ENCODE measurements at places on chromosomes 6 and 20.

DNA sequence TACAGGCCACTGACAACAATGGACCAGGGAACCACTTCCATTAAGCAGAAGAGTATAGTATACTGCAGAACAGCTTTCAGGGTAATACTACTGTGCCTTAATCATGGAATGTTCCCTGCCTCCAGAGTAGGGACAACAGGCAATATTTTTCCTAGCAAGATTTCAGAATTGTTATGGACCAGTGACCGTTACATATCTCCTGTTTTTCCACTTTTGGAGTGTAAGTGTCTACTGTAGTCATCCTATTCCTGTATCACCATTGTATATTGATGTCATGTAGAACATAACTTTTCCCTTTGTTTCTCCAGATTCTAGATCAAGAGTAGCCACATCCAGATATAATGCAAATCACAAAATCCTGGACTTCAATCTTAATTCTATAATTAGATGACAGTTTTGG, 1.9 kb upstream of the GJE1 start:
- DNase-seq: no peak

GRCh38 chr6:116764961-116765841, at the start of gene FAM162B:
TSS of gene FAM162B (minus strand) at chr6:116765719. CDS start at chr6:116765576, 143 bp downstream.
- no peak for DNase-seq

GRCh38 chr6:55496201-55496600, 82.8 kb downstream of the HMGCLL1 start:
- DNase-seq: no peak

DNA sequence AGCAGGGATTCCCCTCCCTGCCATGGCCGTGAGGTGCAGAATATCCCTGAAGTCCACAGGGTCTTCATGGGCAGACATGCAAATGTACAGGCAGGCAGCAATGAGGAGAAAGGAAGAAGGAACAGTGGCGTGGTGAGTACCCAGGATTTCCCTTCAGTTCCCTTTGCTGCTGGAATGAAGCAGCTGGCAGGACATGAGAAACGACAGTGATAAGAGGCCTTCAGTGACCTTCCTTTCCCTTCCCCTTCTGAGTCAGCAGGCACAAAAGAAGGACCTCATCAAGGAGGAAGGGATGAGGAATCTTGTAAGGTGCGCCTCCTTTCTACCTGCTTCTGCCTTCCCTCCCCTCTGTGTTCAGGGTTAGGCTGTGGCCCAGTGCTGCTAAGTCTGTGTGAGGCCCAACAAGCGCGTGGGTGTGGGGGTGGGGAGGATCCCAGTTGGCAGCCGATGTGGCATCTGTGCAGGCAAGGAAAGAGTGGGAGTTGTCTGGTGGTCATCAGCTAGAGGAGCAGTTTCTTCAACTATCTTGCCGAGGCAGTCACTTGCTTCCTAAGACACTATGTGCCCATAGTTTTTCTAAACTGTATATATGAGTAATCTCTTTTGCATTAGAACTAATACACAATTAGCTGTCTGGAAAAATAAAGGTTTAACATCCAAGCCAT, 29.5 kb upstream of the FBXO9 start:
- DNase-seq: no peak

DNA sequence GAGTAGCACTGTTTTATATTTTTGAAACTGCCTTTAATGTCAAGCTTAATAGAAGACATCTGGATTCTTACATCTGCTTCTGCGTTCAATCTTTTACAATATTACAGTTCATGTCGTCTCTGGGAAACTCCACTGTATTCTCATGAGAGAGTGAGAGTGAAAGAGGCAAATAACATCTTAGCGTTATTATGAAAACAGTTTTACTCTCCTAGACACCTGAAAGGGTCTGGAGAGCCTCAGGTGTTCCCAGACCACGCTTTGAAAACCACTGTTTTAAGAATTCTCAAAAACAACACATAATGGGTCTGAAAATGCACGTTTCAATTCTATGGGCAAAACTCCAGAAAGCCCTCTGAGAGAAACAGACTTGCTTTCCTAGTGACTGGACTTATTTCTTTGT, 63.3 kb downstream of the ARHGAP18 start:
- DNase-seq: no peak

- DNase-seq: peak; percentile 34
These were observed 434.7 kb downstream of the BCKDHB start for GRCh38 chr6:80541181-80541580.

DNA sequence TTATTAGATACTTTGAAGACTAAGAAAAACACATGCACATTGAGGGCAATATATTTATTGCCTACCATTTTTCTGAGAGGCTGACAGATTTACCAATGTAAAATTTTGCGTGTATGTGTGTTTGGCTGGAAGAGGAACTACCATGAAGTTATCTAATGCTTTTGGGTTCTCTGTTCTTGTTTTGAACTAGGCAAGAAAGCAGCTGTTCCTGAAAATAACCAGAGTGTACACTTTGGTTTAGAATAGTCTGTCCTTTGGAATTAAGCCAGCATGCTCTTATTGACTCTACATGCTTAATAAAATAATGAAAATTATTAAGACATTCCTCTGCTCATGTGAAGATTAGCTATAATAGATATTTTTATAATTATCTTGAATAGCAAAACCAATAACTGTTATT, 129.2 kb downstream of the MYB start:
- no peak for DNase-seq

DNA sequence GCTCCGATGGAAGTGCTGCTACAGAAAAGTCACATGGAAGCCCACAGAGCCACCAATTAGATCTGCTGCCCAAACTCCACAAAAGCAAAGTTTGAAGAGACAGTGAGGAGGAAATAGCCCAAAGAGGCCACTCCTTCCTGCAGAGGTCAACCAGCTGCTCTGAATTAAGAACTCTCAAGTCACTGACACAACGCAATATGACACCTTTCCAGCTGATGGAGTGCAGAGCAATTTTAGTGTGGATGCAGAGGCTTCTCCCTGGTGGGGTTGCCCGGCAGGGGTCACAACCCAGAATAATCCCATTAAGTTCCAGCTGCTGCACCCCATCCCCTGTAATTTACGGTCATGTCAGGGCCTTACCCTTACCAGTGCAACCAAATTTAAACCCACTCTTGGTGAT, 361.9 kb upstream of the JARID2 start:
- DNase-seq: no peak

GRCh38 chr6:26225848-26226578, 138.8 kb downstream of the HFE start:
- no peak for DNase-seq

DNA sequence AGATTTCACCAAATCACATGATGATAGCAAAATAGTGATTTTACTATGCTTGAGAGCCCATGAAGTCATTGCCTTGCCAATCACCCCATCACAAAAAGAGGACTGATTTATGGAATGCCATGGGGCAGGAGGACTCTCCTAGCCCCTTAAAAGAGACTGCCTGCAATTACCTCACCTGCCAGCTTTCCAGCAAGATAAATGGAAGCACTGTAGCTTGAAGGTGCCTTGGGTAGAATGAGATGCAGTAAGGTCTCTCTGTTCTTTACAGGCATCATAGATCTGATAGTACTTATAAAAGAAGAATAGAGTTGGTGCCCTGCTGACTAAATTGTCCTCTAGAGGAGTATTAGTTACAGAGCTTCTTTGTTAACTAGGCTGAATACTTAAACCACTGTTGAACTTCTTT, 242.3 kb downstream of the TMEM242 start:
- no peak for DNase-seq

- no peak for DNase-seq
These were observed at the start of gene OOEP for GRCh38 chr6:73369563-73369962. TSS of gene OOEP (minus strand) at chr6:73369897. CDS start at chr6:73369792, 105 bp downstream.

DNA sequence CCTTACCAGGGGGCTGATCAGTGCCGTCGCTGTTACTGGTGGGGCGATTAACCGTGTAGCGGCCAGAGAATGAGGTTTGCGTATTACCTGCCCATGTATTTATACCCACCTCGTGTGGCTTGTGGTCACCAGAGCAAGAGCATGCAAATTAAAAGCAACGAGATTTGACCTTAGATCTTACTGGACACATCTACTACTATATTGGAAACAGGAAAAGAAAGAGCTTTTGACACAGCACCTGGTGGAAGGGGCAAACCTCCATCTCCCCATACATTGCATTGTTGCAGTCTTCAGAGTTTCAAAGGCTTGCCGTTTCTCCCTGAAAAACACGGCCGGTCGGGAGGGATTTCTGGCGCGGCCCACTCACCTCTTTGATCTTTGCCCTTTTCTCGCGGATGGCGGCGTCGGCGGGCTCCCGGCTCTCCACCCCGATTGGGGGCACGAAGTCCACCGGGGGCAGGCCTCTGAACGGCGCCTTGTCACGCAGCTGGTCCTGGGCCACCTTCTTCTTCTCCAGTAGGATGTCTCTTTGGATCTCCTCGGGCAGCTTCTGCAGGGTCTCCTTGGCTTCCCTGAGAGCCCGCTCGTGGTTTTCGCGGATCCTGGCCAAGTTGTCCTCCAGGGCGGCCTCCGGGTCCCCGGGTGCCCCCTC, 1.3 kb downstream of the MAN1A1 start:
- DNase-seq: no peak

- no peak for DNase-seq
These were observed 24.9 kb downstream of the NPEPL1 start for GRCh38 chr20:58717278-58718091.
